ENCODE measurements at places on chromosomes 1 and 21. TPM values are rescaled to one million over a fixed set of nuclear protein-coding genes. Genes with fewer than 3 reads are reported as not detected.
A peak's percentile ranks its signal among the peaks of the same experiment; 100 is the strongest.

DNA sequence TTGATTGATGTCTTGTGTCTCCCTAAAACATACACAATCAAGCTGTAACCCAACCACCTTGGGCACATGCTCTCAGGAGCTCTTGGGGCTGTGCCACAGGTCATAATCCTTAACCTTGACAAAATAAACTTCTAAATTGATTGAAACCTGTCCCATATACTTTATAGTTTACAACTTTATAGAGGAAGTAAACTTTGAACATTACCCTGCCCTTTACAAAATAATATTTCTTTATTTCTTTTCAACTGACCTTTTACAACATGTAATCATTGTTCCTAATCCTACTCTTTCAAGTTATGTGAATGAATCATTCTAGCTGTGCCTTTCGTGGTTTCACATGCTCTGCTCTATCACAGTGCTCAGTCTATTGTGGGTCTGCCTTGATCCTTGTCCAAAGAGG is 118.3 kb upstream of the ATP1A1 start:
- DNase-seq: no peak

- DNase-seq: no peak
Observed at GRCh38 chr1:167856711-167857418, 57.1 kb downstream of the ADCY10 start.

- no peak for DNase-seq
Observed at GRCh38 chr1:63005812-63006211, 221.9 kb downstream of the ATG4C start.

DNA sequence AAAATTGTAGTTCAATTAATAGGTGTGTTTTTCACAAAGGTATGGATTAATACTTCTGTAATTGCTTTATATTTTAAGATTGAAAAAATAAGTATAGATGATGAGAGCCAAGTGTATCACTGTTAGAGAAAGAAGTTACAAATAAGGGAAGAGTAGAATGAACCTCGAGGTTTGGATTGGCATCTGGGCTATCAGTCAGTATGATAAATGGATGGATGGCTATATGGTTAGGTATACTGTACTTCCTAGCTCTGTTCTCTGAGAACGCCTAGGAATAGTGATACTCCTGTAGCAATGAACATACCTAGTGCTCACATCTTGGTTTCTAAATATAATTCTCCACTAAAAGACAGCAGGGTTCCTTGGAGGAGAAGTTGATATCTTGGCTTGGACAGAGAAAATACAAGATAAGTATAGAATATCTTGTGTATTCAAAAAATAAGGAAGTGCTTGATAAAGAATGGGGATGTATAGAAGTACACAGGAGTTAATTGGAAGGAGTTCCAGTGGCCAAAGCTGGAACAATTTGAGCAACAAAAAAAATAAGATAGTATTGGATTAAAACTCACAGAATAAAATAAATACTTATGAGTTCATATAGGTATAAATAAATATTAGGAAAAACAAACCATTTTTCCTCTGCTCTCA is 12.4 kb downstream of the IPO9 start:
- no peak for DNase-seq

GRCh38 chr1:232901255-232901654 is 49.2 kb upstream of the NTPCR start:
- no peak for DNase-seq

The CACNA1S gene
- total RNA-seq: 0.19 TPM

DNA sequence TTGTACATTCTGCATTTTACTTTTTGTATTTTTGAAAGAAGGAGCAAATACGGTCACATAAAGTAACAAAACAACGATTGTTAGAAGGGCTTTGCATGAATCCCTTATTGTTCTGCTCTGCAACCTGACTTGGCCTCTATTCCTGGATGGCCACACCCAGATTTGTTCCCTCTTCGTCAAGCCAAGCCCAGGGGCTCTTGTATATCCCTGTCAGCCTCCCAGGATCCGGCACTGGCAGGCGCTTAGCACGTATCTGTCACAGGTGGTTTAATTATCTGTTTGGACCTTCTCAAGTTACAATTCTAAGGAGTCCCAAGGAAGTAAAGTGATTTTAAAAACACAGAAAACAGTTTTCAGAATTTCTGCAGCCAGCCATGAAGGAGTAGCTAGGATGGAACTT is 28.0 kb downstream of the CRYAA start:
- DNase-seq: peak; percentile 73

The LHX8 gene
- not detected for total RNA-seq

- DNase-seq: no peak
Observed at GRCh38 chr1:42658877-42659337, 684 bp downstream of the PPIH start.

The E2F2 gene
- 0.30 TPM for total RNA-seq

The PLCH2 gene
- total RNA-seq: 0.11 TPM

GRCh38 chr21:31514598-31514997 is 144.9 kb upstream of the SOD1 start:
- no peak for DNase-seq

- DNase-seq: no peak
Observed at GRCh38 chr1:58929671-58930325, 146.0 kb upstream of the JUN start.

- peak; percentile 99 for DNase-seq
Observed at GRCh38 chr1:44807364-44808062, 362 bp upstream of the DYNLT4 start.

- DNase-seq: no peak
Observed at GRCh38 chr21:34743831-34744230, 75.0 kb downstream of the CLIC6 start.

GRCh38 chr21:40706176-40706575 is 140.8 kb downstream of the DSCAM start:
- no peak for DNase-seq

DNA sequence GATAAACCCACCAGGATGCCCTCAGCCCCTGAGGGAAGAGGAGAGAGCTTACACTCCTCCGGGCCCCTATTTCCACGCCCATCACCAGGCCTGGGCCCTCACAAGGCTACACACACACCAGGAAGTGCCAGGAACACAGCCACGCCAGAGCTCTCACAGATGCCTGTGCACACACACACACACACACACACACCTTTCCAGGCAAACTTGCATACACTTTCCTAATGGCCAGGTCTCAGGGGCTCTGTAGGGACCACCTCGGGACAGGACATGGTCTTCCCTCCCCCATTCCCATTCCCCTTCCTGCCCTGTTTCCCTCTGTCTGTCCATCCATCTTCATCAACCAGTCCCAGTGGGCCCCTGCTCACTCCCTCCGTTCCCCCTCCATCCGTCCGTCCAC is 9.7 kb upstream of the EPHA2 start:
- DNase-seq: no peak

The BRDT gene
- not detected for total RNA-seq

DNA sequence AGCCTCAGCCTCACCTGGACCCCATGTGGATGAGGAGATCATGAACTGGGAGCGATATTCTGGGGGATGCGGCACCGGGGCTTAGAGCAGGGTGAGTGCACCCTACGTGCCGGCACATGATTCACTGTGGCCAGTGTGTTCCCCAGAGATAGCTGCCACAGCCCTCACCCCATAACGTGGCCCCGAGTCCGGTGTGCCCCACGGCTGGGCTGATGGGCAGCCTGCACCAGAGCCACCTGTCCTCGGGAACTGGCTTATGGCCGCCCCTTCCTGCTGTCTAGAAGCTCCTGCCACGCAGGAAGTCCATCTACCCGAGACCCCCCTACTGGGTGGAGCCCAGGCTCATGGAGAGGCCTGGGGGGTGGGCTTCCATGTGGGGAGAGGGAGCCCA is 39.1 kb upstream of the SLC19A1 start:
- peak; percentile 36 for DNase-seq

The HRNR gene
- total RNA-seq: not detected

The LAD1 gene
- 12.4 TPM for total RNA-seq

- DNase-seq: peak; percentile 90
Observed at GRCh38 chr1:77888081-77888780, at the start of gene NEXN. TSS of gene NEXN (plus strand) at chr1:77888624. CDS start at chr1:77916107, 27,483 bp downstream.

GRCh38 chr1:218946147-218946546 is 227.5 kb upstream of the LYPLAL1 start:
- no peak for DNase-seq

DNA sequence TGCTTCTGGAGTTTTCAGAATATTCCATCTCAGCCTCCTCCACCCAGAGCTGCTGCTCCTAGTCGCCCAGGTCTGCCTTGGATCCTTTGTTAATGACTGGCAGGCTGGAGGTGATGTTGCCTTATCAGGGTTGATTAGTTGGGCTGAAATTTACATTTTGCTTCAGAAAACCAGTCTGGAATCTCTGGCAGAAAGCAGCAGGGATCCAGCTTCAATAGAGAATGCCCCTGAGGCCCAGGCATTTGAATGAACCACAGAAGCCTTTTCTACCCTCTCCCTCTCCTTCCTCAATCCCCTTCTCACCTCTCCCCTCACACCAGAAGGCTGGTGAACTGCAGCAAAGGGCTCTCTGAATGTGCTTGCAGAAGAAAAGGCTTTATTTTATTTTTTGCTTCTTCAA is 83.2 kb downstream of the PLXNA2 start:
- no peak for DNase-seq

DNA sequence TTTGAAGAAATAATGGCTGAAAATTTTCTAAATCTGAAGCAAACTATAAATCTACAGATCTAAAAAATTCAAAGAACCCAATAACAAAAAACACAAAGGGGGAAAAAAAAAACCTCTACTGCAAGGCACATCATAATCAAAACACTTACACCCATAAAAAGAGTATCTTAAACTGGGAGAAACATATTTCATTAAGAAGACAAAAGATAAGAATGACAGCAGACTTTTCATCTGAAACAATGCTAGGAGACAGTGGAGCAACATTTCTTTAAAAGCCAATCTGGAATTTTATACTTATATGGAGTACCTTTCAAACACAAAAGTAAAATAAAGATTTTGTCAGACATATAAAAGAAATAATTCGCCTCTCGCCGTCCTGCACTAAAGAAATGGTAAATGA is 49.1 kb downstream of the COP1 start:
- DNase-seq: no peak

The NID1 gene
- total RNA-seq: 42.1 TPM

- DNase-seq: no peak
Observed at GRCh38 chr1:34642679-34643078, 112.2 kb upstream of the GJB5 start.

The OR2T2 gene
- total RNA-seq: not detected

GRCh38 chr1:167371030-167371429 is 147.3 kb downstream of the CD247 start:
- no peak for DNase-seq

The AQP10 gene
- 0.70 TPM for total RNA-seq

The SH2D2A gene
- total RNA-seq: 1.4 TPM

The DNAJC6 gene
- 6.5 TPM for total RNA-seq

The PPM1J gene
- total RNA-seq: 10.7 TPM

DNA sequence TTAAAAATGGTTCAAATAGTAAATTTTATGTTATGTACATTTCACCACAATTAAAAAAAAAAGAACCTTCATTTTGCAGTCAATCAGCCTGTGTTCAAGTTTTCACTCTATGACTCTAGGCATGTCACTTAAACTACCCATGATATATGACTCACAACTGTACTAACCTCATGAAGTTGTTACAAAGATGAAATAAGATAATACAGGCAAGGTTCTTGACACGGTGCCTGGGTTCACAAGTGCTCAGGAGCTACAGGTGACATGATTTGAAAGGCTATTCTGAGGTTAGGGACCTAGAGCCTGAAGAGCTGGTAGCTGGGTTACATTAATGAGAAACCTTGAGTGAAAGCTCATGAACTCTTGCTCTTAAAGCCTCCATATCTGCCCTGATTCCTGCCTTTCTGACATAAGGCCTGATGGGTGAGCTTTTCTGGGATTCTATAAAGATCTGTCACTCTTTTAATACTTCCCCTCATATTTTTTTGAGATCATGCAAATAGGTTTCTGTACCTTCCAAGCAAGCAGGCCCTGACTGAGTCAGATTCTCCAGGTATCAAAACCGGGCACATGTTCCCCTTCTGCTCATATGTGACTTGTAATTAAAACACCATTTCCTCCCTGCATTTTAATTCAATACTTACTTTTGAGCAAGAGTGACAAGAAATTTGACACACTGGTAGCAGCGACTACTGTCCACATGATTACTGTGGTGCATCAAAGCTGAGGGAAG is 34.0 kb downstream of the PCSK9 start:
- DNase-seq: no peak

DNA sequence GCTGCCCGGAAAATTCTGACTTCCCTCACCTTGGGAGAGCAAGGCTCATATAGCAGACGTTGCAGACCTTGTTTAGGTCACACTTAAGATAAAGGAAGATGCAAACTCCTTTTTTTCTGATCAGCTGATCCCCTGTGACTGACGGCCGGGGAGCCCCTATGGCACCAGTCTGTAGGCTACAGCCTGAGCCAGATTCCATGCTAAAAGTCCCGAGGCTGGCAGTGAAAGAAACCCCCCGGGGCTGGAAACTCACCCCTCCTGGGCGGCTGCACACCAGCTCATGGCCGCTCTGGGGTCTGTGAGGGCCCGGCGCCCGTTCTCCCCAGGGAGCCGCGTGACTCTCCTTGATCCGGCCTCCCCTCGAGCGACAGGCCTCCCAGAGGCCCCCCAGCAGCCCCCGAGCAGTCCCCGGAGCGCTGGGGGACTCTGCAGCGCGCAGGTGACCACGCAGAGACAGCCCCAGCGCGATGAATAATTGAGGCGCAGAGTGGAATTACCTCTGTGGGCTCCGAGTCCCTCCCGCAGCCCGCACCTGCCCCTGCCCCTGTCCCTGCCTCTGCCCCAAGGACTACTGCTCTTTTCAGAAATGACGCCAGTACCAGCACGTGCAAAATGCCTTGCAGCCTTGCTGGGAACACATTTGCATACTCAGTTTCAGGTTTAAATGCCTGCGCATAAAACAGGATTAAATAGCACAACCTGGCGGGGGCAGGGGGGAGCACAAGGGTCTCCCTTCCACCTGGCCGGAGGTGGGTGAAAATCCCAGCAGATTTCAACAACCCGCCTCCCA is 62.6 kb upstream of the CLDN14 start:
- DNase-seq: no peak

DNA sequence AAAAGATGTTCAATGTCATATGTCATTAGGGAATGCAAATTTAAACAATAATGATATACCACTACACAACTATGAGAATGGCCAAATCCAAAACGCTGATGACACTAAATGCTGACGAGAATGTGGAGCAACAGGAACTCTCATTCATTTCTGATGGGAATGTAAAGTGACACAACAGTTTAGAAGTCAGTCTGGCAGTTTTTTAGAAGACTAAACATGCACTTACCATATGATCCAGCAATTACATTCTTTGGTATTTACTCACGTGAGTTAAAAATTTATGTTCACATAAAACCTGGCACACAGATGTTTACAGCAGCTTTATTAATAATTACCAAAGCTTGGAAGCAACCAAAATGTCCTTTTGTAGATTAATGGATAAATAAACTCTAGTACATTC is 110.4 kb upstream of the C1orf21 start:
- no peak for DNase-seq

Measured in cardiac septum (tissue), 1 donor.